ENCODE measurements at places on chromosomes 6 and 20.

- no peak for DNase-seq
Observed at GRCh38 chr6:111679126-111679858, 73.6 kb upstream of the TRAF3IP2 start.

DNA sequence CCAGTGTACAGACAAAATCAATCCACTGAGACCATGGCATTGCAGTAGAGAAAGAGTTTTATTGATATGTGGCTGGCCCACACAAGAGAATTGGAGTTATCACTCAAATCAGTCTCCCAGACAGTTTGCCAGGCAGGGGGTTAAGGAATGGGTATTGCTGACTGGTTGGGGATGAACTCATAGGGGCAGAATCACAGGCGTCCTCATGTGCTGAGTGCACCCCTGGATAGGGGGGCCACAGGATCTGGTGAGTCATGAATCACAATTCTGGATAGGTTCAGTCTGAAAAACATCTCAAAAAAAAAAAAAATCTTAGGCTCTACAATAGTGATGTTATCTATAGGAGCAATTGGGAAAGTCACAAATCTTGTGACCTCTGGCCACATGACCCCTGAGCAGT is 29.5 kb upstream of the ILRUN start:
- DNase-seq: no peak

DNA sequence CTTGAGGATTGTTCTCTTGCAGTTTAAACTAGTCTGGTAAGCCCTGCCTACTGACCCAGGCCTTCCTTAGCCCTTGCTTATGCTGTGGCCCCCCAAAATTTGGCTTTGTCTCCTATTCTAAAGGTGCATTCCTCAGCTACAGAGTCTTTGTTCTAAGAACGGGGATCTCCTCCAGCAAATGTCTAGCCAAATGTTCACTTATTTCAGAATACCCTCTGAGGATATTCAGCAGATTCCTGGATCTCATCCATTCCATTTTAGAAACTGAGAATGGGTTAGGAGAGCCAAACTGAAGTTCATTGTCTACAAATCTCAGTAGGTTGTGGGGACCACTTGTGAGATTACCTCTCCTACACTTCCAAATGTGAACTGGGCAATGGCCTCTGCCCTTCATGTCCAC is 164.2 kb upstream of the ARG1 start:
- no peak for DNase-seq

GRCh38 chr6:126475449-126475848 is 135.5 kb downstream of the CENPW start:
- DNase-seq: no peak

DNA sequence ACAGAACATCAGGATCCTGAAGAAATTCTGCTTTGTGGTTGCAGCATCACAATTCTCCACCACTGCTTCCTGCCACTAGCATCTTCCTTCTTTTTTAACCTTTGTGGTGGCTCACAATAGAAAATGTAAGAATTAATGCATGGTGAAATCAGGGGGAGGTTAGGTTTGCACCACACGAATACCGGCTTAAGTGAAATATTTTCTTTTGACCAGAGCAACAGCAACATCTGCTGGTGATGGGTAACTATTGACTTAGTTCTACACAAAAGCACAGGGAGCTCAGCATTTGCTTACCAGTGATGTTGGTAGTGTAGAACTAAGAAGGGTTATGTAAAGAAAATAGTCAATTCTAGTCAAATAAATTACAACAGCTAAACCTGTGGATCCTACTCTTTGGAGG is 280.5 kb downstream of the SYNE1 start:
- DNase-seq: peak; percentile 53

GRCh38 chr6:139882977-139883728 is 508.7 kb upstream of the CITED2 start:
- no peak for DNase-seq

DNA sequence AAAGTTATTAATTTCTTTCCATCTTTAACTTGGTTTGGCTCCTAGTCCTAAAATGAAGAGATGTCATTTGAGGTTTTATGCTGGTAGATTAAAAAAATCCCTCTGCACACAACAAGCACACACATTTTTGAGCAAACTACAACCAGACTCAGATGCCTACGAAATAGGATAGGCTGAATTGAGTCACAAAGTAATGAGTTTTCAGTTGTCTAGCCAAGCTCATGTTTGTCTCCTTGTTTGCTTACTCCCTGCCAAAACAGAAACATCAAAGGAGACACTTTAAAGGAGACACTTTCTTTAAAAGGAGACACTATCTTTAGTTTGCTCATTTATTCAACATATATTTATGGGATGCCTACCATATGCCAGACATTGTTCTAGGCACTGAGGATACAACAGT is 56.2 kb downstream of the TPBG start:
- DNase-seq: no peak

DNA sequence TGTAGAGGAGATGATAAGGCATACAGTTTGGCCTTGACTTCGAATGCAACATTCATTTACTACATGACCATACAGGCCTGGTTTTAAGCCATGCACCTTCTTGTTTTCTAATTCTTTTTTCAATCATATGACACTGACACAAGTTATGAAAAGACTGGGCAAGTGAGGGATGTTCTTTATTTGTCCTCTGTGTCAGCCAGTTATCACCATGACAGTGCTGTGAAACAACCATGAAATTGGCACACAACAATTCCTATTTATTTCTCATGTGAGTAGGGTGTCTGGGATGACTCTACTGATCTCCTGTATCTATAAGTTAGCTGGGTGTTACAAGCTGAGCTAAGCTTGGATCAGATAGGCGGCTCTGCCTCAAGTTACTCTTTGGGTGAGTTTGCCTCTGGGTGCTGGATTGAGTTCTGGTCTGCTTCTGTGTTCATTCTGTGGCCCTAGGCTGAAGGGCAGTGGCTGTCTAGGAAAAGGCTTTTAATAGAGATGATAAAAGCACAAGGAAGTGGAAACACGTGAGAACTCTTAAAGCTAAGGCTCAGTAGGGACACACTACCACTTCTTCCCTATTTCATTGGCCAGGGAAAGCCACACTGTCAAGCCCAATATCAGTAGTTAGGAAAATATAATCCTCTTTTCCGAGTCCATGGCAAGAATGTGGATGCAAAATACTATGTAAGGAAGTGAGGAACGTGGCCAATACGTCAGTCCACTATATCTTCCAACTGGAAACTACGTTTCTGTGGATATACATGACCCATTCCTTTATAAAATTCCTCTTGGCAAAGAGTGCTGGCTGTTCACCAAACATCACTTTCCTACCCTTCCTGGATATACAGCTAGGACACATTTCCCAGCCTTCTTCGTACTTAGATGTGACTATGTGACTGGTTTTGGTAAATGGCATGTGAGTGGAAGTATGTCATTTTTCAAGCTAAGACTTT is 126.2 kb upstream of the RNF24 start:
- no peak for DNase-seq

DNA sequence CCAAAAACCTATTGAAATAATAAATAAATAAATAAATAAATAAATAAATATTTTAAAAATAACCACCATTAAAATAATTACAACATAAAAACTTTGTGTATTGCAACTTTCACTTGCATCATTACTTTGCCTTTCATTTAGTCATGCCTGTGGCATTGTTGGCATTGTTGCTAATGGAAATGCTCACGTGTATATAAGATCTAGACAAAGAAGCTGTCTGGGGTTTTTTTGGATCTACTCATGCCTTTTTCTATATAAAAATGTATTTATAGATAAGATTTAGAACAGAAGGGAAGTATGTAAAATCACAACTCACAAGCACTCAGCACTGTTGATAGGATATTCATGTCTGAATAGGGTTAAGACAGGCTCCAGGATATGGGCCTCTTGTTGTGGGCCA is 27.9 kb downstream of the GFRA4 start:
- DNase-seq: no peak

- DNase-seq: no peak
Observed at GRCh38 chr6:150902142-150902776, 36.8 kb downstream of the MTHFD1L start.

DNA sequence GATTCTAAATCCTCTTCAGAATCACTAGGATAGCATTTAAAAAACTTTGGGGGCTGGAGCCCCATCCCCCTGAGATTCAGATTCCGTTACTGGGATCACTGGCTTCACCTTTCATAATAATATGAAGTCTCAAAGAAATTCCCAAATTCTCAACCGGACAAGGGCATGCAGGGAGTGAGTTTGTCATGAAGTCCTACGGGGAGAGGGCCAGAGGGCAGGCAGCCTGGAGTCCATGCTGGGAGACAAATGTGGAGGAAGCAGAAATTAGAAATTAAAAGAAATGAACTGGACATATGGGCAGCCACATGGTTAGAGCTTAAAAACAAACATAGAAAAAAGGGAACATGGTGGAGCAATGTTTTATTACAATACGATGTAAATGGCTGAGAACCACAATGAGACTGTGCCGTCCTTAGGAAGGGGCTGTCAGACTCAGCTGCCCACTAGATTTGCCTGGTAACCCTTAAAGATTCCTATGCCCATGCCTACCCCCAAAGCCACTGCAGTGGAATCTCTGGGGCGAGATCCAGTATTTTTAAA is 142.6 kb downstream of the CEBPB start:
- no peak for DNase-seq

DNA sequence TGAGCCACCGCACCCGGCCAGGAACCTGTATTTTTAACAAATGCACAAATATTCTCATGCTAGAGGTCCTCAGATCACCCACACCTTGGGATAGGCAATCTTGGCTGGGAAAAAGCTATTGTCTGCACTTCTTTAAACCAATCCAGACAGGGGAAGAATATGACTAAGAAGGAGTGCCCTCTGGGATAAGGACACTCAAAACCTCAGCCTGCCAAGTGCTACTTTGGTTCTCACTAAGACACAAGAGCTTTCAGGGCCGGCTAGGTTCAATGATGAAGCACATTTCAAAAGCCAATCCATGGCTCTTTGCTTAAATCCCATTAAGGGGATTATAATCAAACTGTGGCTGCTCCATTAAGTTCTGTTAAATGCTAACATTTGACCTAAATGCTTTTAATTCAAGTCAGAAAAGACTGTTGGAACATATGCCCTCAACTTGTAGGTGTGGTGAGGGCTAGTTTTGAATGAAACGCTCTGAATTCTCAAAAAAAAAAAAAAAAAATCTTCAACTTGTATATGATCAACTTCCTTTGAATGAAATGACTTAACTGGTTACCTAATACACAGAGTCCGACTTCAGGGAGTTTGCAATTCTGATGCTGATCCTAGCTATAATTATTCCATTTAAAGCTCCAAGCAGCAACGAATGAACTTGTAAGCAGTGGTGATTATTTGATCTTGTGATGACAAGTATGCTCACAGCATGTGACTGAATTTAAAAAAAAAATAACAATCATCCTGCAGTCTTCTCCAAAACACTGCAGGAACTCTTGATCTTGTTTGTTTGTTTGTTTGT is 56.6 kb downstream of the SLC23A2 start:
- DNase-seq: no peak

- no peak for DNase-seq
Observed at GRCh38 chr6:36752886-36753506, 55.4 kb downstream of the RAB44 start.

DNA sequence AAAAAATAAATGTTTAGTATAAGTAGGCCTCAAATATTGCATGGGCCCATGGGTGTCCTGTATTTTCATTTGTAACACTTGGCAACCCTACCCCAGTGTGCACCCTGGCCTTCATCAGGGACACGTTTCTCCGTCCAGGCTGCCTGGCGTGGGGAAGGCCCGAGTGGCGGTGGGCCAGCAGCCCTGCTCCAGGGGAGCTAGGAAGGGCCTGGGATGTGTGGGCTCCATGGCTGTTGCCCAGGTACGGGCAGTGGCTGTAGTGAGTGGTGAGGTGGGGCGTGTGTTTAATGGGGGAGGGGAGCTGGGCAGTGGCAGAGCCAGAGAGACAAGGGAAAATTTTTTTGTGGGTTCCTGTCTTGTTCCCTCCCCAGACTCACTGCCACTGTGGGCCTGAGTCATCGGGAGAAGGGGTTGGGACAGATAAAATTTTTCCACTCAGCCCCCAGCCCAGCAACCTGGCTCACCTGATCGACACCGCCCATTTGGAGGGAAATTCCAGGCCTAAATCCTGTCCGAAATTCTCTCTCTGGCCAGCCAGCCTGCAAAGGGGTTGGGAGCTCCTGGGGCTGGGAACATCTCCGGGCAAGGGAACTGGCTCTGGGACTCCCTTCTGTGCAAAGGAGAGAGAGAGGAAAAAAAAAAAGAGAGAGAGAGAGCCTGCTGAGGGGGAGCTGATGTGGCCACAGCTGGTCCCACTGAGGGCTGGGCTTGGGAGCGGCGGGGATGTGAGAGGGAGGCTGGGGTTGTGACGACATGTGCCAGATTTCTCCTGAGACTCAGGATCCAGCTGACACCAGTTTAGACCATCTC is 32.5 kb upstream of the VEGFA start:
- peak; percentile 32 for DNase-seq

DNA sequence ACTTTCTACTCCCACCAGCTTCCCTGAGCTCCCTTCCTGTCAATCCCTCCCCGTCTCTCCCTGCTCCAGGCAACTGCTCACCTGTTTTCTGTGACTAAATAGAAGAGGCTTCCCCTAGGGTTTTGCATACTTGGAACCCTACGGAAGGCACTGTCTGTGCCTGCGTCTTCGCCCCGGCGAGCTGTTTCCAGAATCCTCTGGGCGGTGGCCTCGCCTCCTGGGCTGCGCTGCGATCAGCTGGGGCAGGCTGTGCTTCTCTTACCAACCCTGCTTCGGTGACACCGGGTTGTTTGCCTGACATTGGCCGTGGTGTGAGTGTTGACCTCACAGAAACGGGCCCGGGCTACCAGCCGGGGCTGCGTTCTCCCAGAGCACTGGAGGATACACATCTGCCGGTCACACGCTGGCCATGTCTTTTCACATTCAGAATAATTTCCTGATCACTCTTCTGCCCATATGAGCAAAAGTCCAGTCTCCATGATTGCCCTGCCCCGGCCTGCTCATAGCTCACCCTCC is 29.4 kb upstream of the CCR6 start:
- DNase-seq: no peak

DNA sequence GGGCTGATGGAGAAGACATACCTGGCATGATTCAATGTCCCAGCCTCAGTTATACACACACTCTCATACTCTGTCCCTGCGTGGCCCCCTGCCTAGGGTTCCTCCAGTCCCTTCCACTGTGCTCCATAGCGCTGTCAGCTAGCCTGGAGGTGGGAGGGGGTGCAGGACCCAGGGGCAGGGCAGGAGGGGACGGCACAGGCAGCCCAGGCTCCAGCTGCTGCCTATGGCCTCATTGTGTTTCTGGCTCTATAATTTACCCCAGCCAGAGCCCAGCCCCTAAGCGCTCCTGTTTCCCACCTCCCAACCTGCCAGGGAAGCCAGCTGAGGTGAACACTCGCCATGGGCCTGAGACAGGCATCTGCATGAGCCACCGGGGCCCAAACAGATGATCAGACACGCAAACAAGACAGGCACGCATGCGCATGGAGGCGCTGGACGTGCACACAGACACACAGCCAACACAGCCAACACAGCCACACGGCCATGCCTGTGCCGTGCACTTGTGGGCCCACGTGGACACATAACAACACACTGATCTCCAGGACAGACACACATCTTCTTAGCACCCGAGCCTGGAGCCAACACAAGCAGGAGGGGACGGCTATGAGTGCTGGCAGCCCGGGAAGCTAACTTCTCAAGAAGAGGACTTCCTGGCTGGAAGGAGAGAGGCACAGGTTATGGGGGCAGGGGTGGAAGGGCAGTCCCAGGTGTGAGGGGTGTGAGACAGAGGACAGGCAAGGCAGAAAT is 124.9 kb downstream of the GRM4 start:
- no peak for DNase-seq

Data from neural progenitor cell (in vitro differentiated cells).